Activated CD4-positive, alpha-beta T cell treated with anti-CD3 and anti-CD28 coated beads, Interleukin-2, amount 50 U/mL, for 24 hours (primary cell): ENCODE measurements at places on chromosomes 12 and 14.

DNA sequence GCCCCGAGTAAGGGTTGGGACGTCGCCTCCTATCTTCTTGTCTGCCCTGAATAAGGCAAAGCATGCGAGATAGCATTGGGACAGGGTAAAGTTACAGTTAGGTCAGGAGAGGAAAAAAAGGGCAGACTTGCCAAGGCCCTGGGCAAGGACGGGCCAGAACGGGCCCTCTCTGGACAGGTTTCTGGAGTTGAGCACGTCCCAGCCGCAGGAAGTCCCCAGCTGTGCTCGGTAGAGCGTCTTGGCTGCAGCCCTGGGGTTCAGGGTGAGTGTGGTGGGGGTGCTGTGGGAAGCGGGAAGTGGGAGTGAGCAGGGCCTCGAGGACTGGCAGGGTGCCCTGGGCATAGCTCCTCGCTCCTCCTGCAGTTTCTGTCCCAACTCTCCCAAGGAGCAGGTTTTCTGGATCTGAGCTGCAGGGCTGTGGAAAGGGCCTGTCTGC lies 5.4 kb downstream of the RPS6KL1 start:
- DNase-seq = no peak

DNA sequence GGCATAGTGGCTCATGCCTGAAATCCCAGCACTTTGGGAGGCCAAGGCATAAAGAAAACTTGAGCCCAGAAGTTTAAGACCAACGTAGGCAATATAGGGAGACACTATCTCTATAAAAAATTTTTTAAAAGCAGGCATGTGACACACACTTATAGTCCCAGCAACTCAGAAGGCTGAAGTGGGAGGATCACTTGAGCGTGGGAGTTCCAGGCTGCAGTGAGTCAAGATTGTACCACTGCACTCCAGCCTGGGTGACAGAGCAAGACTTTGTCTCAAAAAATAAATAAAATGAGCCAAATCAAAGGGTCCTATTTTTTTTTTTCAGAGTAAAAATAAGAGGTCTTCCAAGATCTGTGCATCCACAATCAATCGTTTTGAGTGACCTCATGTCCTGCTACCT lies 237.6 kb downstream of the SLC16A7 start:
- DNase-seq = no peak

DNA sequence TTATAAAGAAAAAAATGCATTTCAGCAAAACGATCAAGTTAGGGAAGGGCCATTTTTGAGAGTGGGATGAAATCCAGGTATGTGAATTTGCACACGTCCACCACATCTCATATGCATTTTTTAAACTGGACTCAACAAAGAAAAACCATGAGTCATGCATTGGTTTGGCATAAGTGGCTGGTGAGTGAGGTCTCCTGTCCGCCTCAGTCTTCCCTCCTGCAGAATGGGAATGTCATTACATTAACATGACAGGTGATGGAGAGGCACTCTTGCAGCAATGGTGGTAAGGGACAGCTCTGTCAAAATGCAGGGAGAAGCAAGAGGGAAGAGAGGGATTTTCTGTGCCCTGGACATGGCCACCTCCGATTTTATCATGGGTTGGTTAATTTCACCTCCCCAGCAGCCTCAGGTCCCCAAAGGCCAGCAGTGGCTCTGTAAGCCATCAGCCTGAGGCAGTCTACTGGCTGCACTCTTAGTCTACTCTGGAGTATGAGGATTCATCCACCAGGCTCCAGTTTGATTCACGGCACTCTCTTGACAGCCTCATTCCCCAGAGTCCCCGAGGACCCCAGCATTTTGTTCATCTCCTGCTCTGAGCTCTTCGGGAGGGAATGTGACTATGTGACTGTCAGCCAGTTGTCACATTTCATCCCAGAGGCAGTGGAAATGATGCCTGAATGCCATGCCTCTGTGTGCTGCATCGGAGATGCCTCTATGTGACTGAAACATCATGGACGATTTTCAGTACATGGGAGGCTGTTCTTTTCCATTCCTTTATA lies 17.1 kb upstream of the PWP1 start:
- DNase-seq = no peak

- peak; percentile 69 for DNase-seq
Measured at GRCh38 chr12:8544295-8544694, 3.6 kb upstream of the CLEC4E start.

GRCh38 chr14:77123381-77124325 lies 17.9 kb downstream of the ZDHHC22 start:
- DNase-seq = no peak

DNA sequence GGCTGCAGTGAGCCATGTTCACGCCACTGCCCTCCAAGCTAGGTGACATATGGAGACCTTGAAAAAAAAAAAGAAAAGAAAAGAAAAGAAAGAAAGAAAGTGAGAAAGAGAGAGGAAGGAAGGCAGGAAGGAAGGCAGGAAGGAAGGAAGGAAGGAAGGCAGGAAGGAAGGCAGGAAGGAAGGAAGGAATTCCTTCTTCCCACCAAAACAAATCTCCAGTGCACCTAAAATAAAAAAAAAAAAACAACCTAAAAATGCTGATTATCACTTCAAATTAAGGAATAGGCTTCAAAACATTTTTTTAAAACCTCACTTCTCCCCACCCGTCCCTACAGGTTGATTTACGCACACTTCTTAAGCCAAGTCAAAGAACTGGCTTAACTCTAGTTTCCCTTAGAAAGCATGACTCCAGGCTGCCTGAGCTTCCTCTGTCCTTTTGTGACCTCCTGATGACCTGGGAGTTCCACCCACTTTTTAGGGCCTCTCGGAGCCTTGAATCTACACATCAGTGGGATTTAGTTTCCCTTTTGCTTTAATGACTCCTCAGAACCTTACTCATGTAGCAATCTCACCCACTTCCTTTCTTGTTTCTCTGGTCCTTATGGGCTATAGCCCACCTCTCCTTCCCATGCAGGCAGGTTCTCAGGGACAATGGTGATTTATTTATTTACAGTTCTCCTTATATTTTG lies 18.6 kb downstream of the DUSP6 start:
- no peak for DNase-seq

DNA sequence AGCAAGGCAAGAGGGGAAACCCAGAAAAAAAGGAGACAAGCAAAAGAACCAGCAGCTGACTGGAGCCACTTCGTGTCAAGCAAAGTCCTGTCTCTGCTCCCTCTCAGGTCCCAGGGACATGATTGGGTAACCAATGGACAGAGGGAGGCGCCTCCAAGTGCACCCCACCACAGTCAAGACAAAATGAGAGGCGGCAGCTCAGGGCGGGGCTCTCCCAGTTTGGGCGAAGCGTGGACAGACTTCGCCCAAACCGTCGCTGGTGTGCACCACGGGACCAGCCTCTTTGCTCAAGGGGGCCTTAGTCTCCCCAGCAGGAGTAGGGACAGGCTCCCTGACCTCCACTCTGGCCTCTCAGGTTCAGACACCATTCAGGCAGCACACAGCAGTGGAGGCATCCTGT lies 1.5 kb upstream of the BEGAIN start:
- DNase-seq = no peak

DNA sequence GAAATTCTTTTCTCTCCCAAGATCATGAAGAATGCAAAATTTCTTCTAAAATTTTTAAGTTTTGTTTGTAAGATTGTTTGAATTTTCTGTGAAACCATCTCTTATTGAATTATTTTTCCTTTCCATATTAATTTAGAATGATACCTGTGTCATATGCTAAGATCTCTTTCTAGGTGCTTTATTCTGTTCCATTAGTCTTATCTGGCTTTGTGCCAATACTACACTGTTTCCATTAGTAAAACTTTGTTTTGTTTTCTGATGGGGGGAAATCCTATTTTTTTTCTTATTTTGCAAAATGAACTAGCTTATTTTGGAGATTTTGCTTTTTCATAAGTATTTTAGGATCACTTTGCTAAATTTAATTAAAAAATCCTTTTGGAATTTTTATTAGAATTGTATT lies 193.9 kb downstream of the FUT8 start:
- no peak for DNase-seq

DNA sequence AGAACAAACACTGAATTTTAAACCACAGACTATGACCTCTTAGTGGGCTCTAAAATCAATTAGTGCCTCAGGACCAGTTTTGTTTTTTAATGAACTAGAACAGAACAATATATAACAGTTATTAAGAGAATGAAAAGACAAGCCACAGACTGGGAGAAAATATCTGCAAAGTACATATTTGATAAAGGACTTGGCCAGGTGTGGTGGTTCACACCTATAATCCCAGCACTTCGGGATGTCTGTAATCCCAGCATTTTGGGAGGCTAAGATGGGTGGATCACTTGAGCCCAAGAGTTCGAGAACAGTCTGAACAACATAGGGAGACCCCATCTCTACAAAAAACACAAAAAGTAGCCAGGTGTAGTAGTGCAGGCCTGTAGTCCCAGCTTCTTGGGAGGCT lies 36.2 kb downstream of the PPP1R13B start:
- no peak for DNase-seq

DNA sequence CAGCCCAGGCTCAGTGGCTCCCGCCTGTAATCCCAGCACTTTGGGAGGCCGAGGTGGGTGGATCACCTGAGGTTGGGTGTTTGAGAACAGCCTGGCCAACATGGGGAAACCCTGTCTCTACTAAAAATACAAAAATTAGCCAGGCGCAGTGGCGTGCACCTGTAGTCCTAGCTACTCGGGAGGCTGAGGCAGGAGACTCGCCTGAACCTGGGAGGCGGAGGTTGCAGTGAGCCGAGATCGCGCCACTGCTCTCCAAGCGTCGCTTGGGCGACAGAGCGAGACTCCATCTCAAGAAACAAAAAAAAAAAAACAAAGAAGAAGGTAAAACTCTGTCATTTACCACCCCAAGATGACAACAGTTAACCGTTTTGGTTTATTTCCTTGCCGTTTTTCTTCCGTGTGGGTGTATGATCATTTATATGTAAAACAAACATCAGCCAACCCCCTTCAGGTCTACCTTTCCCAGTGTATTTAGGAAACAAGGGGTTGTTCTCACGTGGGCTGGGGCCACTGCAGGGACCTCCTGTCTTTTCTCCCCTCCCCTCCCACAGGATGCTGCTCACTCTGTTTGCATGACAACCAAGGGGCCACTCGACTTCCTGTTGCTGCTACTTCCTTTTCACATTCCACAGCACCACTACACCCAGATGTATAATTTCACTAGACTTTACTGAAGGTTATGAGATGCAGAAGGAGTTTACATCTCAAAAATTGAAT lies 13.6 kb downstream of the TTC9 start:
- no peak for DNase-seq

- DNase-seq = no peak
Measured at GRCh38 chr12:118190266-118190665, 54.3 kb downstream of the PEBP1 start.

- no peak for DNase-seq
Measured at GRCh38 chr12:123073292-123073691, 77.6 kb downstream of the PITPNM2 start.

DNA sequence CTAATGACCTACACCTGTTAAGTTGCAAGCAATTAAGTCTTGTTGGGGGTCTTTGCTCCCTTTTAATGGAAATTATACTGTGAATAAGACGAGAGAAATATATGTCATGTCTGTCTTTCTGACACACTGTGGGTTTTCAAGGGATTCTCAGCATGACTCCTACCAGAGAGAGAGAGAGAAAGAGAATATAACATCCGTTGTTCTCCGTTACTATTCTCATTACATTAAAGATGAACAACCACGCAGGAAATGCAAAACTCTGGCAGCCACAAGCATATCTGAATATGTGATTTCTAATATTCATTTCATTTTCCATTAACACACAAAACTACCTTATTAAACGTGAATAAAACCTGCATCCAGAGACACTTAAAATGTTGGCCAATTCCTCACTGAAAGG lies 67.3 kb upstream of the EGLN3 start:
- DNase-seq = no peak

DNA sequence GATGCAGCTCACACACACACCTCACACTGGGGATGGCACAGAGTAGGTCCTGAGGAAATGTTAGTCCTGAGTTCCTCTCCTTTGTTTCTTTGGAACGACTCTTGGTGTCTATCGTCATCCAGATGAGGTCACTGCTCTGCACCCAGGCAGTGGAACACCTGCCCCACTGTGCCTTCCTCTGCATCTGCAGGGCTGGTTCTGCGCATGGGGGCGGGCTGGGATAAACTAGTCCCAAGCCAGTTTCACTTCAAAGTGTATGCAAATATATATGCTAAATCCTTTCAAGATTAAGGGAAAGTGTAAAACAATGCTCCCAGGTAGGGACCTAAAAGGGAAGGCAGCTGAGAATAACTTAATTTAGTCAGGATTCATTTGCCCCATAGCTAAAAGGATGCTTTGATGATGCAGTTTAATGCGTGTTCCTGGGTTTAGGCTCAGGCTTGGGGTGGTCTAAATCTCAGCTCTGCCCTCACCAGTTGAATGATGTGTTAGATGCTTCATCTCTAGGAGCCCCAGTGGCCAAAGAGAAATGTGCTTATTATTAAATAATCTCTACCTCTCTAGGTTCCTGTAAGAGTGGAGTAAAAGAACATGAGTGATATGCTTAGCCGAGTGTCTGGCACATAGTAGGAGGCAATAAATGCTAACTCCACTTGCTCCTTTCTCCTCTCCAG lies 47.1 kb upstream of the OVCH1 start:
- no peak for DNase-seq

- no peak for DNase-seq
Measured at GRCh38 chr12:28235015-28235414, 44.8 kb downstream of the CCDC91 start.

DNA sequence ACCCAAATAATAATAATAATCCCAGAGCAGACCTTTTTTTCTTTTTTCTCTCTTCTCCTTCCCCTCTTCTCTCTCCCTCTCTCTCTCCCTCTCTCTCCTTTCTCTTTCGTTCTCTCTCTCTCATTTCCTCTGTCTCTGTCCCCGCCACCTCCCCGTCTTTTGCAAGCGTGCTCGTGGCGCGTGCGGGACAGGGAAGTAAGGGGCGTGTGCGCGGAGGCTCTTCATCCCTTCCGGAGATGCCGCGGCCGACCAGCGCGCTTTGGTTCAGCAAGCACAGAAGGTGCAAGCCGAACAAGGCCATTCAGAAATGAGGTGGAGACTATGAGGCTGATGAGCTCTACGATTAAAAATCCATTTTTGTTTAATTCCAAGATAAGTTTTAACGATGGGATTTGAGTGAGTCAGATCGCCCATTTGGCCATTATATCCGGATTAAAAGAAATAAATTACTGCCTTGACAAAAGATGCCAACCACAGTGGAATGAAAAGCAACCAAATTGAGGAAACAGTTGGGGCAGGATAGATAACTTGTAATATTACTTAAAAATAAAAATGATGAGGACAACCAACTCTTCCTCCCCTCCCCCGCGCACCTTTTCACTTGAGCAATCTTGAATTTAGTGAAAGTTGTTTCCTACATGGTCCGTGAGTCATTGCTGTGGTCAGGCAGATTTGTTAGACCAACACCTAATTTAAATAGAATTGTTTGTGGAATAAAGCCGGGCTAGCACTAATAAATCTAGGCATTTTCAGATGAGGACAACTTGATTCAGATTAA lies 1.2 kb upstream of the AMIGO2 start:
- DNase-seq = peak; percentile 61

- no peak for DNase-seq
Measured at GRCh38 chr14:103099733-103100280, 5.3 kb downstream of the EXOC3L4 start.

GRCh38 chr12:43179486-43179885 lies 372.5 kb downstream of the ADAMTS20 start:
- no peak for DNase-seq

- no peak for DNase-seq
Measured at GRCh38 chr12:24701343-24701742, 247.6 kb downstream of the BCAT1 start.

- DNase-seq = no peak
Measured at GRCh38 chr12:12387501-12387900, 30.6 kb downstream of the BORCS5 start.

GRCh38 chr14:84144166-84144565 lies 1385.8 kb upstream of the FLRT2 start:
- DNase-seq = no peak

- DNase-seq = no peak
Measured at GRCh38 chr14:31949709-31950108, 127.4 kb upstream of the ARHGAP5 start.
